ENCODE measurements at places on chromosomes 1 and 21.

GRCh38 chr1:174911606-174912005 is 88.1 kb upstream of the CACYBP start:
- DNase-seq = no peak

DNA sequence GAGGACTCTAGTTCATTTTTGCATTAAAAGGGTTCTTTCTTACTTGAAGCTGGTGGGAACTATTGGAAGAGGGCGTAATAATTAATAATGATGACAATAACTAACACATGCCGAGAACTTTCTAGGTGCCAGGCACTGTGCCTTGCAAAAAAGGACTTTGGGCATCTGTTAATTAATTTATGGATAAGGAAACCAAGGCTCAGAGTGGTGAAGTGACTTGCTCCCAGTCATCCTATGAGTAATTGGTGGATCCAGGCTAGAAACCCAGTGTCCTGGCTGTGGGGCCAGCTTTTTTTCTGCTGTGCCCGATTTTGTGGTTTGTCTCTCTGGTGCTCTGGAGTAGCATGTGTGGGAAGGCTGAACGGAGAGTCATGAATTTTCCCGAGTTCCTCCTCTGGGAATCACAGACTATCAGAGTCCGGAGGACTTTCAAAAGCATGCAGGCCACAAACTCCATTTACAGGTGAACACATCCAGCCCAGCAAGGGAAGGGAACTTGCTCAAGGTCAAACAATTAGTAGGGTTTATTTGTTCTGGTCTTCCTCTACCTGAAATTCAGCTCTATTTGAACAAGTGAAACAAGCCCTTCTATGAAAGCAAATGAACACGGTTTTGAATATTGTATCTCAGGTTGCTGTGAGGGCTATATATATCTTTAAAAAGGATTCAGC is 23.4 kb downstream of the ROR1 start:
- DNase-seq = no peak

GRCh38 chr1:31628931-31629556 is 11.6 kb downstream of the HCRTR1 start:
- no peak for DNase-seq

DNA sequence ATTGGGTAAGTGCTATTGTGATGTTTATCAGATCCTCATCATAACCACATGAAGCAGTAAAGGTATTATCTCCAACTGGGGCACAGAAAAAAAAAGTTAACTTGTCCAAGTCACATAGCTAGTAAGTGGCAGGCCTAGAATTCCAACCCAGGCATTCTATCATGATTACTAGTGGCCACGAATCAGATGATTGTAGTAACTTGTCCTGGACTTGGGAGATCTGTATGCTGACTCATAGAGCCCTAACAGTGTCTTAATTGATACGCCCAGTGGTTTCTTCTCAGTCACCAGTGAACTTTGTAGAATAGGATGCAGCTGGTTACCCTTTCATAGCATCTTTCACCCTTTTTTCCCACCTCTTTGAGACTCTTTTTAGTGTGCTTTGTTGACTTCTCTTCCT is 91.1 kb upstream of the UBE2U start:
- no peak for DNase-seq

- no peak for DNase-seq
Measured at GRCh38 chr1:96722958-96723357, 1.4 kb downstream of the PTBP2 start.

GRCh38 chr1:163933437-163933836 is 611.7 kb downstream of the NUF2 start:
- no peak for DNase-seq

- DNase-seq = no peak
Measured at GRCh38 chr1:223242971-223243370, 99.9 kb upstream of the TLR5 start.

Data from SW 1271 (cell line).